ENCODE measurements at places on chromosomes 6 and 20.
A peak's percentile ranks its signal among the peaks of the same experiment; 100 is the strongest.

DNA sequence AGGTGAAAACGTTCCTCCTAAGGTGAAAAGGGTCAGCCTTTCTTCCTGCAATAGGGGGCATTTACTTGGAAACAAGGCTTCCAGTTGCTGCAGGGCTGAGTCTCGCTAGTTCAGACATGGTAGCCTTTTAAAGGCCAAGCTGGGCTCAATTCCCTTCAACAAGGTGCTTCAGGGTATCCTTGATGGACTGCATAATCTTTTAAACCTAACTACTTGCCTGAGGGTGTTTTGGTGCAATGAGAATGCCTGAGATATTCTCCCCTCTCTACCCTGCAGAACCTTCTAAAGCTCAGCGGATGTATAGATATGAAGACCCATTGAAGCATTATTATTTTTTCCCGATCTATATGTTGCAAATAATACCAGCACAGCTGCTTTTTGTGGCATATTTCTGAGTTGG lies 416.1 kb downstream of the QKI start:
- no peak for DNase-seq

DNA sequence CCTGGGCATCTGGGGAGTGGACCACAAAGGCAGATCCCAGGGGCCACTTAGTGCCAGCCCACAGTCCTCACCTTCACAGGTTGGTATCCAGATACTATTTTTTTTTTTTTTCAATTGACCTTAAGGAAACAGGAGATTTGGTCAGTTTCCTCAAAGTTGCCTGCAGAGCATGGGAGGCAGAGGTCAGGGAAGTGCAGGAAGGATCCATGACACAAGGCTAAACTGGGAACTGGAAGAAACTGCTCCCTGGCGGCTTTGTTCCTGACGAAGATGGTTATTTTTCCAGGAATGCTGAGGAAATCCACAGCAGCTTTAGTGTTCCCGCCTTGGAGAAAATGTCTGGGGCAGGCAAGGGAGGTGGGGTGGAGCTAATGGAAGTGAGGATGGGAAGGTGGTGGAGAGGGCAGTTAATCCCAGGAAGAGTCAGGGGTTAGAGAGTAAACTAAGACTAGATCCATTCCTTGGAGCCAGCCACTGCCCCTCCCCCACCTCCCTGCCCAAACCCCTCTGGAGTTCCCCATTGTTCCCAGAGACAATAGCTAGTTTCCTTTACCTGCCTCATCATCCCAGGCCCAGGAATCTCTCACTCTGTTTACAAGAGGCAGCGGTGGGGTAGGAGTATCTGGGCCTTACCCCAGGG lies 14.3 kb upstream of the MYMX start:
- no peak for DNase-seq

DNA sequence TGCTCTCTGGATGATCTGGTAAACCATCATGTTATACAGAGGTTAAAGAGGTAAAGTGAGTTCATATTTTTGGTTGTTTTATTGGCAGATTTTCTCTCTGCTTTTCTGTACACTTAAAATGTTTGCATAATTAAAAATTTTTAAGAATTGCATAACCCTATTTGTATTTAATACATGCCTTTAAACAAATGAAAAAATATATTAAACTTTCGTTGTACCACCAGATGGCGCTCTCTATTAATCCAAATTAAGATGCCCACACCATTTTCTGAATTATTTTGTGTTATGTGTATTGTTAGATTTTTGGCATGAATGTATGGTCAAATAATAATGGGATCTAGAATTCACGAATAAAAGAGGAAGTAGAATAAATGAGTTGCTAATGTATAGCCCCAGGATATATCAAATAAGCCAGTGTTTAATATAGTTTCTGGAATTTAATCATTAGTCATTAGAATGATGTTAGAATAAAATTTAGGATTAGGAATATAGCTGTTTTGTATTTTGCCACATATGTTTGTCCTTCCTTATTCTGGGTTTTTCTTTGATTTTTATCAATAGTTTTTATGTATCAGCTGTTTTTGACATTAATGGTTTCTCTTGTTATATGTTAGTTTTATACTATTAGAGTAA lies 38.9 kb downstream of the SMAP1 start:
- DNase-seq = no peak

DNA sequence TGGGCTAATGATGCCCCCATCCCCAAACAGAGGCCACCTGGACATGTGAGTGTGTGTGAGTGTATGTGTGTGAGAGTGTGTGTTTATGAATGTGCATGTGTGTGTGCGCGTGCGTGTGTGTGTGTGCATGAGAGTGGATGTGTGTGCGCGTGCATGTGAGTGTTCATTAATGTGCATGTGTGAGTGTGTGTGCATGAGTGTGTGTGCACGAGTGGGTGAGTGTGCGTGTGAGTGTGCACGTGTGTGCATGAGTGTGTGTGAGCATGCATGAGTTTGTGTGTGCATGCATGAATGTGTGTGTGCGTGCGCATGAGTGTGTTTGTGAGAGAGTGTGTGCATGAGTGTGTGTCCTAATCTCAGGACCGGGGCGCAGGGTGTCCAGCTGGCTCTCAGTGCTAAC lies 1.3 kb downstream of the IYD start:
- DNase-seq = no peak

GRCh38 chr20:51237791-51238190 lies 214.9 kb upstream of the KCNG1 start:
- DNase-seq = no peak

DNA sequence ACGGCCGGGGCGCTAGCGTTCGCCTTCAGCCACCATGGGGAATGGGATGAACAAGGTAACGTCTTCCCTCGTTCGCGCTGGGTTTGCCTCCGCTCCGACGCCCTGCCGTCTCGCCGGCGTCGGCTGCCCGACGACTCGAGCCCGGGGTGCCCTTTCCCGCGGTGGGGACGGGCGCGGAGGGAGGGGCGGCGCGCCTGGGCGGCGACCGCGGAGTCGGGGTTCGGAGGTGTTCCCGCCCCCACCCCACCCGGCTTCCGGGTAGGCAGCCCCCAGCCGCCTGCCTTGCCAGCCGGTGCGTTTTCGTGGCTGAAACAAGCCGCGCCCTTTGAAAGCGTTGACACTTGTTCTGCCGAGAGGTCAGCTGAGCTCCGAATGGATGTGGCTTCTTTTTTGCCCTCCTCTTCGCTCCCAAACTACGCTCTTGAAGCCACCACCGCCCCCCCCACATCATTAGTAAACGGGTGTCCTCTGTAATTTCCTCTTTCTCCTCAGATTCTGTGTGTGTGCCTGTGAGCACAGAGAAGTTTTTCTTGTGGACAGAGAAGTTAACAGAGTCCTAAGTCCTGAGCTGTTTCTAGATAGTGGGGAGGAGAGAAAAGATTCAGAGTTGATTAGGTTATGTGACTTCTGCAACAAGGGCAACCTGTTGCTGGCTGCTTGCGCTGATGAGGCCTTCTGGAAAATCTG lies 362 bp downstream of the DUSP22 start:
- peak; percentile 92 for DNase-seq

DNA sequence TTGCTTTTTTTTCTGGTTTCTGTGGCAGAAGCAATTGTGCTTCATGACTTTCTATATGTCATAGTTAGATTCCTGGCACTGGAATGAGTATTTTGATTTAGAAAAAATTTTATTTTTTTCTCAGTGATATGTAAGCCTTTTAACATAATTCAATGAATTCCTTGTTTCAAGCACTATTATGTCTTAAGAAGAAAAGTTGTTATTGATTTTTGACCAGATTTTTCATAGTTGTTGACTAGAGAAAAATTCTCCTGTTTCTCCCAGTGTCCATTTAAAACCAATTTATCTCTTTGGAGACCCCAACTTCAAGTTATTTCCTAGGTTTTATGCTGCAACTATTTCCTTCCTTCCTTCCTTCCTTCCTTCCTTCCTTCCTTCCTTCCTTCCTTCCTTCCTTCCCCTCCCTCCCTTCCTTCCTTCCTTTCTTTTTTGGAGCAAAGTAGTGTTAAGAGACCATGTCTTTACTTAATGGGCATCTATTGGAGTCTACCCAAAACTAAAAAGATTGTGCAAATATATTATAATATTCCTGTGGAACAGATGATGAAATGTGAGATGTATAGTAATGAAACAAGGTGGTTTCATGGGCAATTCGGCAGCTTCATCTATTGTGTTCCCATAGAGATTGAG lies 346.9 kb downstream of the RNF144B start:
- DNase-seq = no peak

GRCh38 chr6:2655844-2656433 lies 94.8 kb downstream of the MYLK4 start:
- DNase-seq = no peak
